ENCODE measurements at places on chromosomes 1 and 21. TPM values are rescaled to one million over a fixed set of nuclear protein-coding genes. Genes with fewer than 3 reads are reported as not detected.

DNA sequence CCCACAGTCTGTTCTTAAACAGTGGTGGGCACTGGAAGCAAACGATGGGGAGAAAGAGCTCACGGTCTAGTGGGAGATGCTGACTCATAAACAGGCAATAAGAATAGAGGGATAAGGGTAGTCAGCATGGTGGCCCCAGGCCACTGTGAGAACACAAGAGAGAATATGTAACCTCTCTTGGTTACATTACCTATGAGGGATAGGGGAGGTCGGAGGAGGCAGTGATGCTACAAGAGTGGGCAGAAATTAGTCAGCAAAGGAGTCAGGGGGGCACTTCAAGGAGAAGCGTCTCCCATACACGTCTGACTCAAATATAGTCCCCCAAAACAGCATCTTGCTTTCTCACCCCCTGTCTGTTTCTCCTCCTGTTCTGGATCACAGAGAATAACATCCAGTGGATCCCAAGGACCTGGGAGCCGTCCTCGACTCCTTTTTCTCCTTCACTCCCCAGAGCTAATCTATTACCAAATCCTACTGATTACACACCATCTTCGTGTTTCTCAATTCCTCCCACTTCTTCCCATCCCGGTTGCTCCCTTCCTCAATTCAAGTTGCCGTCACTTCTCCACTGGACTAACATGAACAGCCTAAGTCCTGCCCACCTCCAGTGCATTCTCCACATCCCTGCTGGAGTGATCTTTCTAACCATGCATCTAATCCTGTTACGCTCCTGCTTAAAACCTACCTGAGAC, 2.1 kb downstream of the SLAMF8 start:
- H3K4me1 ChIP-seq = peaks cover 6% of the 10 kb centered on the region
- no peak overlapping the region for H3K4me3 ChIP-seq
- H3K27me3 ChIP-seq = no peaks in the 10 kb centered on the region
- no peak overlapping the region for H3K27ac ChIP-seq
- H3K36me3 ChIP-seq = no peaks in the 10 kb centered on the region

DNA sequence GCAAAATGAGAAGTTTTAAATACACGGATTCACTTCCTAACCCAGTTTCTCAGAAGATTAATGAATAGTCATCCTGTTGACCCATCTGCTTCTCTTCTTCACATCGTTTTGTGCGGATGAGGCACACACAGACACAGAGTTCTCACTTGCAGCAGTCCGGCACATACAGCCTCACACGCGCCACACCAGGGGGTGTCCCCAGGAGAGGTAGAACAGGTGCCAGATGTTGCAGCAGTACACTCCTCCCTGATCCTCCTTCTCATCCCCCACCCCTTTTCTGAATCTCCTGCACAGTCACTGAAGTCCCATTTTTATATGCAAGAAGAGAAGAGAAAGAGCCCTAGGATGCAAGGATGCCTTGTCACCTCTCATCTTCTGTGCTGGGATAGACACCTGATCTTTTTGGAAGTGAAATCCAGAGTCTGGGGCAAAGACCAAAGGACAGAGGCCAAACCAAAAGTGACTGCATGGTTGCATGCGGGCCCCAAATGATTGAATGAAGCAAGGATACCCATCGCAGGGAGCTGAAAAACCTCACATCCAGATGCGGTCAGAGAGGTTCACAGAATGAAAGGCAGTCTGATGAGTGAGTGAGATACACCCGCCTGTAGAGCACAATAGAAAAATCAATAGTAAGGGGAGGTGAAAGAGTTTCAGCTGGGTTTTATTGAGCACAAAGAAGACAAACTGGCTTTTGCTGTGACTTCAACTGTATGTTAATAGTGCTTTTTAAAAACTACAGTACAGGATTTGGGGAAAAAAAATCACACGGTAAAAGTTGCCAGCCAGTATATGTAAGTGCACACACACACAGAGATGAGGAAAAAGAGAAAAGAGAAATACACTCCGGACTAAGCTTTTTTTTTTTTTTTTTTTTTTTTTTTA, 28.9 kb downstream of the PBX1 start:
- peaks cover 55% of the 10 kb centered on the region for H3K4me1 ChIP-seq

DNA sequence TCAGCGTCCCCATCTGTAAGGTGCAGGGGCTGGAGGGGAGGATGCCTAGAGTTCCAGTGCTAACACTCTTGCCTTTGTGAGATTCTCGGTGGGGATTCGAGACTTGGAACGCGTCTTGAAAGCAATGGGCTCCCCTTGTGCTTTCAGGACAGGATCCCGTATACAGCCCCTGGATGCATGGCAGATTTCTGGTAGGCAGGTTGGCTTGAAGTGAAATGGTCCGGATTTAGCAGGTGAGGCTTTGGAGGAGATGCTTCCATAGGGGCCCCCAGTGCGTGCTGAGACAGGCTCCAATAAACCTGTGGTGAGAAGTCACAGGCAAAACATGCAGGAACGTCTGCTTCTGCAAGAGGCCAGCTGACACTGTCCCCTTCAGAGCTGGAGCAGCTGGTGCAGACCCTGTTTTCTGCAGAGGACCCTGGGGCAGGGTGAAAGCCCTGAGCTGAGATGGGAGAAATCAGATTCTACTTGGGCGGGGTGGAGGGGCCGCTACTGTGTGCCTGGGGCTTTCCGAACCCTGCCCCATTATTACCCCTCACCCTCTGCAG, 270.4 kb downstream of the PTPRU start:
- H3K27me3 ChIP-seq = no peaks in the 10 kb centered on the region
- no peak overlapping the region for H3K4me3 ChIP-seq
- DNase-seq = no peak
- no peaks in the 10 kb centered on the region for H3K4me1 ChIP-seq

- no peak overlapping the region for H3K4me3 ChIP-seq
- peaks cover 13% of the 10 kb centered on the region for H3K4me1 ChIP-seq
- H3K27me3 ChIP-seq = no peaks in the 10 kb centered on the region
- DNase-seq = no peak
These were observed 5.9 kb downstream of the NIPAL3 start for GRCh38 chr1:24421502-24421901.

MMEL1 gene
- not detected for total RNA-seq

ANGPTL1 gene
- 29.7 TPM for total RNA-seq
